ENCODE measurements at places on chromosomes 4 and X.

DNA sequence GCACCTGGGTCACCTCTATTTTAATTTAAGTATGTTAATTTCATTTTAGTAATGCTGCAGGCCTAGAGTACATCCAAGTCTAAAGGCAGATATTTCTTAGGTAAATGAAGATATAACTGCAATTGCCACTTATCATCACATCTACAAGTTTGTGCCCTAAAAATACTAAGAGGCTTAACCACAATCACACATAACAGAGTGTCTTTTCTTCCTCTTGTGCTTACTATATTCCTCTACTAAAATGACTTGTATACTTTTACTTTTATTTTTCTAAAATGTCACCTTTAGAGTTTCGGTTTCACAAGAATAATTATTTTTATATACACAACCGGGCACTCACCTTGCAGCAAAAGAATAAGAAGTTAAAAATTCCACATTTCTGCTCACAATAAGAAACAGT is 77.9 kb downstream of the EFHC2 start:
- no peak for DNase-seq

DNA sequence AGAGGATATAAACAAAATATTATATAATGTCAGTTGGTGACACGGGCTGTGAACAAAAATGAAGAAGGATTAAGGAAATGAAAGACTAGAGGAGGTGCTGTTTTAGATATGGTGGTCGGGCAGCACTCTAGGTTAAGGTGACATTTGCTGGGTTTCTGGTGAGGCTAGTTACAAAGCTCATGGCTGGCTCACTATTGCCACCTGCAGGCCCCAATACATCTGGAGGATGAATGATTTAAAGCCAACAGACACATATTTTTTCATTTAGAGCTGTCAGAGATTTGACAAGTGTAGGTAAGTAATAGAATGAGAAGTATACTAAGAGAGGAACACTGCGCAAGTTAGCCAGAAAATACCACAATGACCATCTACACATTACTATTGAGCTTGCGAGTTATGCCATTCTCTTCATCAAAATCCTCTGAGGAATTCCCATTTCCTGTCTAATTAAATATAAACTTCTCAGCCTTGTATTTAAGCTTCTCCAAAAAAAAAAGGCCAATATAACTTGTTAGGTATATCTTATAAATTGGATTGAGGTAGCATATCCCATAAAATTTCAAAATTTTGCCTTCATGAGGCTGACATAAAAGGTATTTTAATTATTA is 6.4 kb upstream of the FGG start:
- no peak for DNase-seq

- DNase-seq = no peak
These were observed 91.2 kb upstream of the C1QTNF7 start for GRCh38 chr4:15336410-15337167.

- no peak for DNase-seq
These were observed 41.5 kb downstream of the SOWAHB start for GRCh38 chr4:76856243-76857073.

GRCh38 chr4:126939401-126939800 is 693.4 kb upstream of the INTU start:
- no peak for DNase-seq

- no peak for DNase-seq
These were observed 81.7 kb downstream of the ALPK1 start for GRCh38 chr4:112378858-112379257.

DNA sequence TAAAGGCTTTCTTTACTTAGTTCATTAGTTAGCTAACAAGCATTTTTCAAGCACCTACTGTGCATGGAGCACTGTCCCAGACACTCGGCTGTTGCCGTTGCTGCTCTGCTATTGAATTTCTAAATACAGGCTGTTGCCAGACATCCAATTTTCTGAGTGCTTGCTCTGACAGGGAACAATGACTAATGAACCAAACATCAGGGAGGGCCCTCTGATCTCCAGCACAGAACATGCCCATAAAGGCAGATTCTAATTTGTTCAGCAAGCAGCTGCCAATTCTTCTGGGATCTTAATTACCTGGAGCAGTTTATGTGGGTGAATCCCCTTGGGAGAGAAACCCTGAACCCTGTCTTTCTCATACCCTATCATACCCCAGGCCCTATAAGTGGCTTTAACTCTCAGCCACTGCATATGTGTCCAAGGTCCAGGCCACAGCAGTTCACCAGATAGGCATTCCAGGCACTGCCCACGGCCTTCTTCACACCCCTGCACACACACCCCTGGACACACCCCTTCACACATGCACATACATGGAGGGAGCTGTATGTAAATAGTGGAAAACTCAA is 27.9 kb downstream of the TSC22D3 start:
- DNase-seq = no peak

DNA sequence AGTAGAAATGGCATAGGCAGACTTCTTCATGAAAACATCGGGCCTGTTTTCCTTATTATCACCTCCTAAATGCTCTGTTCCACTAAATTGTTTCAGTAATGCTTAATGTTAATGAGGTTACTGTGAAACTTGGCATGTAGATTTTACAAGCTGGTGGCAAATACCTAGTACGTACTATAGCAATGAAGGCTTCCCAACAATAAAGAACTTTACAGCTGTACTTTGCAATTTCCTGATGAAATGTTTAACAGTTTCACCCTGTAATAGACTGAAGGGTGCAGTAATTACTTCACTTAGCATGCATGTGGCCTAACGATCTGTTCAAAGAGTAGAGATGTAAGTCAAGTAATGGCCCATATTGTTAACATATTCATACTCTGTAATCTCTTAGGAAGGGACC is 524.7 kb downstream of the IL15 start:
- no peak for DNase-seq

Measured in activated naive CD4-positive, alpha-beta T cell (primary cell).